Urinary bladder (tissue), 4 donors: ENCODE measurements at places on chromosomes 7 and 10. TPM values are rescaled to one million over a fixed set of nuclear protein-coding genes. Genes with fewer than 3 reads are reported as not detected.

GIMAP4 gene
- total RNA-seq = 43.9 TPM

DNA sequence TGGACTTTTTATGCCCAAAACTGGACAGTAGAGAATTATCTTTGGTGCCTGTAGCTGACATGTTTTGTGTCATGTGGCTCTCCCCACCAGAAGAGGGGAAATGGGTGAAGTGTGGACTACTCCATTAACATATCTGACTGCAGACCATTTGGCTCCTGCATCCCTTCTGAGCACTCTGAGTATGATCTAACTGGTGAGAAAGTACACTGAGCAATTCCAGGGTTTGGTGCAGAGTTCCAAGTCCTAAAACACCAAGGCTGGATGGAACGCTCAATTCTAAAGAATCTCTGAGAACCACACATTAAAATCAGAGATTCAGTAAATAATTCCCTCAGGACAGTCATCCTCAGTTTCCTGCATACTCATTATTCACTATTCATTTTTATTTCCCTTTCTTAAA lies 22.8 kb upstream of the OSBPL3 start:
- DNase-seq = no peak

RBP3 gene
- not detected for total RNA-seq

MKLN1 gene
- total RNA-seq = 133 TPM

CFTR gene
- 2.0 TPM for total RNA-seq

DNA sequence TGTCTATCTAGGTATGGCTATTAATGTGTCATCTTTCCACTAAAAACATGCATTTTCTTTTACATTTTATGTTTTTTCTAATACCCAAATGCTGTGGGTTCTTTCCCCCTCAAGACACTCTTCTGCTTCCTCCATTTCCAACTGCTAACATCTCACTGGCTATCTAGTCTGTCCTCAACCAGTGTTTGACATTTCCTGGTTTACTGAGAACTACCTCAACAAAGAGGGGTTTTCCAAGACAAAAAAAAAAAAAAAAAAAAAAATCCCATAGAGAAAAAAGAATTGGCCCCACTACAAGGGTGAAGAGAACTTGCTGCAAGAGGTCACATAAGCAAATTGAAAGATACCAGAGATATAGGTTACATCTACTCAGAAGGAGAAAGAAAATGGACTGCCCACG lies 359.7 kb downstream of the CRPPA start:
- no peak for DNase-seq

- DNase-seq = no peak
These were observed 533.8 kb upstream of the DPP6 start for GRCh38 chr7:153518201-153518984.

CLCN1 gene
- total RNA-seq = 0.16 TPM

DNA sequence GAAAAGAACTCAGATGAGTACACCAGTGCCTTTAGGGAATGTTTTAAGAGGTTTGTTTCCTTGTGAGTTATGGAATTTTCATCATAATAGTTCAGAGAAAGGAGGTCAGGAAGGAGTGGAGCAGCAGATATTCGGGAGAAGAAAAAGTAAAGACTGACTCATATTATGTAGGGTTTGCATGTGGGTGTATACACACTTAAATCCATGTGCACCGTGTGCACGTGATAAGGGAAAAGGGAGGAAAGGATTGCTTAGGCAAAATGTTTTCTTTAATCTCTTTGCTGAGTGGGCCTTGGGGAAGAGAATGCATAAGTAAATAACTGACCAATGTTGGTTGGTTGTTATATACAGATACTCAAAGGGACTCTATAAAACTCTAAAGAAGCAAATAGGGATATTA lies 30.2 kb downstream of the PLCE1 start:
- no peak for DNase-seq

GRCh38 chr10:4195213-4195612 lies 410.2 kb upstream of the KLF6 start:
- no peak for DNase-seq

- no peak for DNase-seq
These were observed 4.3 kb downstream of the CUBN start for GRCh38 chr10:17125206-17125893.

- no peak for DNase-seq
These were observed 47.2 kb upstream of the SFTPD start for GRCh38 chr10:79995979-79996634.

- DNase-seq = no peak
These were observed 52.4 kb upstream of the FAM204A start for GRCh38 chr10:118394301-118395200.

- no peak for DNase-seq
These were observed 126.8 kb downstream of the WDFY4 start for GRCh38 chr10:48811461-48811860.
